ENCODE measurements at places on chromosomes 5 and 9.

DNA sequence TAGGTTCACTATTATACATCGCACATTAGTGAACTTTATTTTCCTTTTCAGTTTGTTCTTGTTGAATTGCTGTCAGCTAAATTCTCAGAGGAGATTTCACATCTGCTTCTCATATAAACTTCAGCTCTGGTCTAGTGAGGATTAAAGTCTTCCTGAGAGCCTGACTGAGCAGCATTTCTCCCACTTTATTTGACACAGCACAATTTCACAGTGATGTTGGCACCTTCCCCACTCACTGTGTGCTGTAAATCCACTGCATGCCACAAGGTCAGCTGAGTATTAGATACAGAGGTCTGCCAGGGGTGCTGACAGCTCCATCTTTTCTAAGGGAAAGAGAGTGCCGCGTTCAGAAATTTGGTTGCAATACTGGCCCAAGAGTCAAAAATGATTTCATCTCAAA, 567.4 kb downstream of the PRR16 start:
- DNase-seq, result no peak

DNA sequence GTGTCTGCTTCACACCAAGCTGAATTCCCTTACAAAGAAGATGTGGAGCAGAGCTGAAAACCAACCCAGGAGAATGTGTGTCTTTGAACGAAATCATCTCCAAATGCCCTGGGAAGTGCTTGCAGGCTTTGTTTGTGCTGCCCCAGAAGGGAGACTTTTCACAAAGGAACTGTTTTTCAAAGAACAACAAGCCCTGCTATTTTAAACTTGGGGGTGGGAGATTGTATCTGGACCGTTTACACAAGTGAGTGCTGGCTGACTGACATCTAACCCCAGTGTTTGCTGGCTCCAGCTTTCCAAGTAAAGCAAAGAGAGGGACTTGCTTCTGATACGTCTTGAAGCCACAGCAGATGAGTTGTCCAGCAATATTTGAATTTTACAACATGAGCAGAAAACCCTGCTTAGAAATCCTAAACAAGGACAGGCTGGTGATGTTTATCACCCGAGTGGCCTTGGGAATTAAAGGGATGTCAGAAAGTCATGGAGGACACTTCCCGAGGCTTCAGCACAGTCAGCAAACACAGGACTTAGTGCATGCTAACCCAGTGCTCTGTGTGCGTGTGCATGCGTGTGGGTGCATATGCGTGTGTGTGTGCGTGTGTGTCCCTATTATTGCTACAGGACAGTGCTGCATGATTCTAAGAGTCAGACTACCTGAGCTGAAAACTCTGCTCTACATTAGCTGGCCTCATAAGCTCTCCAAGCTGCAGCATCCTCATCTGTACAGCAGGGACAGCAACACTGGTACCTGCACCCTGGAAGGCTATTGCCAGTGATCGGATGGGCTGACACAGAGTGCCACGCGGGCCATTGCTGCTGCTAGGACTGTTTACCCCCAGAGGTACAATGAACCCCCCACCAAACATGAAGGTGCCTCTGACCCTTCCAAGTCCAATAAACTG, 1.4 kb downstream of the ADAMTS12 start:
- no peak for DNase-seq

DNA sequence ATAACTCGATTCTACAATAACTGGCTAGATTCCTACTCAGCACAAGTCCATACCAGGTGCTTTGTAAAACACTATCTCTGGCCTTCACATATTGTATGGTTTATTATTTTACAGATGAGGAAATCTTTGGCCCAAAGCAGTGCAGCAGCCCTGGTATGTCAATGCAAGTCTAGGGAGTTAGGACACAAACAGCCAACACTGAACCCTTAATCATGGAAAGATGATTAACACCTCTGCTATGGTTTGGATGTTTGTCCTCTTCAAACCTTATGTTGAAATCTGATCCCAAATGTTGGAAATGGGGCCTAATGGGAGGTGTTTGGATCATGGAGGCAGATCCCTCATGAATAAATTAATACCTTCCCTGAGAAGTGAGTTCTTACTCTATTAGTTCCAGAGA, 76.6 kb downstream of the MAPKAP1 start:
- no peak for DNase-seq

DNA sequence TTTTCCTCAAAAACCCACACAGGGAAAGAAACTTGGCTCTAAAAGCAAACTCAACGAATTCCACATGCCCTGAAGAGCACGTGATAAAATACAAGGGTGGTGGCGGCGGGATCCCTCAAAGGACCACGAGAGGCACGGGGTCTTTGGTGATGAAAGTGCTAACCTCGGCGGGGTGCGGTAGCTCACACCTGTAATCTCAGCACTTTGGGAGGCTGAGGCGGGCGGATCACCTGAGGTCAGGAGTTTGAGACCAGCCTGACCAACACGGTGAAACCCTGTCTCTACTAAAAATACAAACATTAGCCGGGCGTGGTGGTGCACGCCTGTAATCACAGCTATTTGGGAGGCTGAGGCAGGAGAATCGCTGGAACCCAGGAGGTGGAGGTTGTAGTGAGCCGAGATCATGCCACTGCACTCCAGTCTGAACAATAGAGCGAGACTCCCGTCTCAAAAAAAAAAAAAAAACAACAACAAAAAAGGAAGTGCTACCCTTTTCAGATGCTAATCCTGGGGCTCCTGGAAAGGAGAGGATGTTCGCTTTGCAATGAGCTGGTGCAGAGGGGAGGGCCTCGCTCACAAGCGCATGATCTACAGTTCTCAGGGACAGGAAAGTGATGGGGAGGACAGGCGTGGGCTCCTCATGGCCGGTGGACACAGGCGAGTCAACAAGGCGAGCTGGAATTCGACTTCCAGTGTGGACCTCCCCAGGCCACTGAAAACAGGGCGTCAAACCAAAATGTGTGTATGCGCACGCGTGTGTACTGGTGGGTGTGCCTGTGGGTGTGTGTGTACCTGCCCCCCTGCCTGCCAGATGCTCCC, 54.1 kb downstream of the USP20 start:
- no peak for DNase-seq

DNA sequence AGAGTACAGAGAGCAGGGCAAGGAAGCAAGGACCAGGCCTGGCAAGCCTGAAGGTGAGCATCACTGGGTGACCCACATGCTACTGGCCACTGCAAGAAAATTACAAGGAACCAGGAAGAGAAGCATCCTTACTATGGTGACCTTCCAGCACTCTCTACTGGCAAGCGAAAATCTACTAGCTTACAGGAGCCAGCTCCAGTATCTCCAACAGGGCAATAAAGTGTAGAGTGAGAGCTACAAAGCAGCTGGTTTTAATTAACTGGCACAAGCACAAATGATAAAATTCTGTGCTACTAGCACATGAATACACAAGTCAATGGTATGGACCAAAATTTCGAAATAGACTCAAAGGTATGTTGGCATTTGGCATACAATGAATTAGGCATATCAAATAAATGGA, 113.3 kb upstream of the CAST start:
- DNase-seq, result no peak

- DNase-seq, result no peak
Observed at GRCh38 chr9:22119522-22120158, 110.5 kb upstream of the CDKN2B start.

GRCh38 chr9:76592974-76593347, 134.0 kb downstream of the GCNT1 start:
- no peak for DNase-seq

GRCh38 chr5:125210242-125210947, 464.0 kb upstream of the ZNF608 start:
- DNase-seq, result no peak

- no peak for DNase-seq
Observed at GRCh38 chr9:72937545-72937944, 15.3 kb downstream of the ALDH1A1 start.

DNA sequence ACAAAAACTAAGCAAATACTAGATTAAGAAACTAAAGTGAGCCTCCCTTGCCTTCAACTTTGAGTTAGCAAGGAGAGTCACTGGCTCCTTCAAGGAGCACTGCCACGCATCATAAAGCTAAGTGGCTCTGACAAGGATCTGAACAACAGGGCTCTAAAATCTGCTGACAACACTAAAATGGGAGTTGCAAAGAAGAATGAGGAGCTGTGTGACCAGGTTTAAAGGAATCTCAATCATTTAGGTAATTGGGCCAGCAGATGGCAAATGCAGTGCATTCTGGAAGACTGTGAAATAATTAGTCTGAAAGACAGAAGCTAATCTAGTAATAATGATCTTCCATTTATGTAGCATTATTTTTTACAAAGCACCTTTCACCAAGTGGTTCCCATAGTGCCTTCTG, 297.0 kb upstream of the TAS2R1 start:
- no peak for DNase-seq

DNA sequence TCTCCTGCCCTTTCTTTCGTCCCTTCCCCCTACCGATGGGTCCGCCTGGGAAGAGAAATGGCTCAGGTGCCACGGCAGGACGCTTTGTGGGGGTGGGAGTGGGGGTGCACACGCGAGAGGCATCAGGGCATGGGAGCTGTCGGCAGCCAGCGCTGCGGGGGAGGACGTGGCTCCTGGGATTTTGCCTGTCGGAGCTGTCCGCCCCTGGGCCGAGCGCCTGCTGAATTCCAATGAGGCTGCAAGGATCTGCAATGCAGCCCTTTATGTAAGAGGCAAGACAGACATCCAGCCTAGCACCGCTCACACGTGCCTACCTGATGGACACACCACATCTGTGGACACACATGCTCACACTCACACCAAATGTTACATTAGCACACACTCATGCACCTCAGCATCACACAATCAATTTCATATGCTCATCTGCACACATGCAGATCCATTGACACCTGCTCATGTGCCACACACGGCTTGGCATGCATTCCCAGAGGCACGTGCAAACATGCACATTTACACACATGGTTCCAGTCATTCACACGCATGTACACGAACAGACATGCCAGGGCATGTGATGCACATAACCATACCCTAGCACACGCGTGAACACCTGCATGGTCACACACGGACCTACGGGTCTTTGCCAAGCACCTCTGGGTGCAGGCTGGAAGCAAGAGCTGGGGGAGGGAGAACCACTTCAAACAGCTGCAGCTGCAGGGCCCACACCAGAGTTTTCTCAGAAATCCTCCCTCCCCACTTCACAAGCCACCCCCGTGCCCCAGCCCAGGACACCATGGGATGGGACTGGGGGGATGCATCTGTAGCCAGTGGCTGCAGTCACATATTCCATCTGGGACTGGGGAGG, 1.4 kb downstream of the GRIN1 start:
- no peak for DNase-seq
